ENCODE measurements at places on chromosomes 5 and 9.
A peak's percentile ranks its signal among the peaks of the same experiment; 100 is the strongest.

DNA sequence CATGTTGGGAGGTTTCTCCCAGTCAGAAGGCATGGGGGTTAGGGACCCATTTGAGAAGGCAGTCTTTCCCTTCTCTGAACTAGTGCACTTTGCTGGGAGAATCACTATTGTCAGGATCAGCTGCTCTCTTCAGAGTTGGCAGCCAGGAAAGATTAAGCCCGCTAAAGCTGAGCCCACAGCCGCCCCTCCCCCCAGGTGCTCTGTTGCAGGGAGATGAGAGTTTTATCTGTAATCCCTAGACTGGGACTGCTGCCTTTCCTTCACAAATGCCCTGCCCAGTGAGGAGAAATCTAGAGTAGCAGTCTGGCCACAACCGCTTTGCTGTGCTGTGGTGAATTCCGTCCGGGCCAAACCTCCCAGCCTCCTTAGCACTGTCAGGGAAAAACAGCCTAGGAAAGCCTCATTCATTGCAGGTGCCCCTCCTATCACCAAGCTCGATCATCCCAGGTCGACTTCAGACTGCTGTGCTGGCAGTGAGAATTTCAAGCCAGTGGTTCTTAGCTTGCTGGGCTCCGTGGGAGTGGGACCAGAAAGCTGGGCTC, 69.8 kb downstream of the CNTLN start:
- no peak for DNase-seq

DNA sequence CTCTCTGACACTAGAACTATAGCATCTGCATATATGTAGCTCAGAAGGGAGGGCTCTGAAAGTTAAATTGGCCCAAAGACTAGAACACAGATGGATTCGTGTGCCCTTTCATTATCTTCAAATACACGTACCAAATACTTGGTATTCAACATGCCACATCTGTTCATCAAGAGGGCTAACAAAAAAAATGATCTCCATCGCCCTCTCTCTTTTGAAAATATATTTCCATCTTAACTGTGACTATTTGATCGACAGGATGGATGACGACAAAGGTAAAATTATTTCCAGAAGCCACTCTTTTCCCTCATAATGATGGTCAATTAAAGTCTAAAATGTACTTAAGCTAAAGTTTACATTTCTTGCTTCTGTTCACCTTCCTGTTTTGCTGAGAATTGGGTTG, 77.0 kb downstream of the SEMA6A start:
- DNase-seq: no peak

GRCh38 chr9:106376689-106377088, 486.3 kb upstream of the ZNF462 start:
- DNase-seq: no peak

- no peak for DNase-seq
Measured at GRCh38 chr5:159559337-159559736, 229.1 kb upstream of the IL12B start.

- DNase-seq: no peak
Measured at GRCh38 chr9:15211815-15212495, 95.1 kb downstream of the TTC39B start.

DNA sequence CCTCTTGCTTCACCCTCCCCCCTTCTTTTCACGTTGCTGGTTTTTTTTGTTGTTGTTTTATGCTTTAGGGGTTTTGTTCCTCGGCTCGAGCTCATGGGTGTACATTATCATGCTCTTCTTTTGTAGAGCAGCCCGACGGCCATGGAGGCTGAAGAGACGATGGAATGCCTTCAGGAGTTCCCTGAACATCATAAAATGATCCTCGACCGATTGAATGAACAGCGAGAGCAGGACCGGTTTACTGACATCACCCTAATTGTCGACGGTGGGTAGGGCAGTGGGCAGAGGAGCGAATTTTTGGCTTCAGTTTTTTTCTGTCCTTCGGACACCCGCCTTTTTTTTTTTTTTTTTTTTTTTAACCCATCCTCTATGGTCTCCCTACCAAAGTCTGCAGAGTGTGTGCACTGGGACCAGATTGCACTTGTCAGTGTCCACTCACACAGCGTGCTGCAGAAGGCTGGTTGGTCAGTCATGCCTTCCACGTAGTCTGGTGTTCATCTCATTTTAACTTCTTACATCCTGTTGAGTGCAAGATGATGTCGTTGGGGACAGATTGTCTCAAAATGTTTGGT, 1.3 kb downstream of the ZNF131 start:
- peak; percentile 53 for DNase-seq

GRCh38 chr5:132392978-132393825, 23.7 kb downstream of the SLC22A5 start:
- DNase-seq: no peak

DNA sequence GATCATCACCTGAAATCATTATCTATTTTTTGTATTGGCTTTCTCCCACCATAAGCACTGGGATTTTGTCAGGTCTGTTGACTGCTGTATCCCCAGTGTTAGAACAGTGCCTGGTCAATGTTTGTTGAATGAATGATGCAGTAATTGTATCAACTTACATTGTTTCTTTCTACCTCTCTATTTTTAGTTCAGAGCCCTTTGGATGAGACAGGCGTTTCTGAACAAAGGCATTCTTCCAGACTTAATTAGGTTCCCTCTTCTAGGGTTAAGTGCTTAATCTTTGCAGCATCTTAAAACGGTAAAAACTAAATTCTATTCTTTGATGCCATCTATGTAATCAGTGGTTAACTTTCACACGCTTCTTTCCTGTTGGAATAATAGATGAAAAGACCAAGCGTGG, 26.3 kb downstream of the SLC44A1 start:
- no peak for DNase-seq

GRCh38 chr9:98202252-98202651, 9.8 kb upstream of the CORO2A start:
- no peak for DNase-seq

- no peak for DNase-seq
Measured at GRCh38 chr9:3534614-3535404, 9.0 kb upstream of the RFX3 start.

DNA sequence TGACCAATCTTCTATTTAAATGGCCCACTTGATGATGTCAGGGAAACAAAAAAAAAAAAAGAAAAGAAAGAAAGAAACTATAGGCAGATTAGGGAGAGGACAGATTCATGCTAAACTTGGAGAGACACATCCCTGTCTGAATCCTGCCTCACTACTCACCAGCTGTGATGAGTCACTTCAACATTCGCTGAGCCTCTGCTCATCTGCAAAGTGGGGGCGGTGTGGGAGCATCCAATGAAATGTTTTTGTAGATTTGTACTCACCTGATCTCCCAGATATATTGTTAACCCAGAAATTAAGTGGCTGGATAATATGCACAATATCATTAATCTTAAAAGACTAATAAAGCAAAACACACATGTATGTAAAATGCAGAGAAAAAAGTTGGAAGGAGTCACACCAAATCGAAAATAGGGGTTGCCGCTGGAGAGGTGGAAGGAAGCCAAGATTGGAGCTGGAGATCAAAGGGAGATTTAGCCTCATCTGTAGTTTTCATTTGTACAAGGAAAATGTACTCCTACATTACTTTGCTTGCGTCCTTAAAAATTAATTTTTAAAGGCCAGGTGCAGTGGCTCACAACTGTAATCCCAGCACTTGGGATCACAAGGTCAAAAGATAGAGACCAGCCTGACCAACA, 17.0 kb upstream of the ERGIC1 start:
- peak; percentile 80 for DNase-seq

- peak; percentile 78 for DNase-seq
Measured at GRCh38 chr9:111798786-111799185, 4.0 kb upstream of the SHOC1 start.

DNA sequence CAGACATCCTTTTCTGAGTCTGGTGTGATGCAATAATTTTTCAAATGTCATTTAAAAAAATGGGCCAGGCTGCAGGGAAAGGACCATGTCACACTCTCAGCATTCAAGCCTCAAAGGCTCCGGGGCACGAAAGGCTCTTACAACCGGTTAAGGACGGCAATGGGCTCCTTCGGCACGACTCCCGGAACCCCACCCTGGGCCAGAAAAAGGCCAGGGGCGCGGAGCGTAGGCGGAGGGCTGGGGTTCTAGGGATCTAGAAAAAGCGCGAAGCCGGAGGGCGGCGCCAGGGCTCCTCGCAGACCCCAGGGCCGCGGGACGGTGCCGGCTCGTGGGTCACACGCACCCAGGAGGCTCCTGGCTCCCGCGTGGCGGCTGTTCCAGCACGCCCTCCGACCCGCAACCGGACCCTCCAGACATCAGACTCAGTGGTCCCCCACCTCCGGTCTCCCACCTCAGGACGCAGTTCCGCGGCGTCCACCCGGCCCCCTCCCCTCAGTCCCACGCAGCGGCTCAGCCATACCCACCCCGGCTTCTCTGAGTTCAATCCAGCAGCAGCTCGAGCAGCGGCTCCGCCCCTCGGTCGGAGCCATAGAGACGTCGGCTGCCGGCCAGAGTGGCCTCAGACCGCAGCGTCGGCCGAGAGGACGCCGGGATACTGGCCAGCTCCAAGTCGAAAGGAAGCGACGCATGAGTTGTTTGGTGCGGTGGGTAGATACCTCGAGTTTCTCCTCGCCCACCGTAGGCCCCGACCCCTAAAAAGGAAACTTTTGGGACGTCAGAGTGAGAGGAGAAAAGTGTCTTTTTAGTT, at the start of gene TMEM267:
Gene TMEM267 (minus strand): TSS at position 568 of the 808 bp plus-strand sequence. CDS start 29,896 bp downstream, outside the sequence.
- DNase-seq: peak; percentile 91

DNA sequence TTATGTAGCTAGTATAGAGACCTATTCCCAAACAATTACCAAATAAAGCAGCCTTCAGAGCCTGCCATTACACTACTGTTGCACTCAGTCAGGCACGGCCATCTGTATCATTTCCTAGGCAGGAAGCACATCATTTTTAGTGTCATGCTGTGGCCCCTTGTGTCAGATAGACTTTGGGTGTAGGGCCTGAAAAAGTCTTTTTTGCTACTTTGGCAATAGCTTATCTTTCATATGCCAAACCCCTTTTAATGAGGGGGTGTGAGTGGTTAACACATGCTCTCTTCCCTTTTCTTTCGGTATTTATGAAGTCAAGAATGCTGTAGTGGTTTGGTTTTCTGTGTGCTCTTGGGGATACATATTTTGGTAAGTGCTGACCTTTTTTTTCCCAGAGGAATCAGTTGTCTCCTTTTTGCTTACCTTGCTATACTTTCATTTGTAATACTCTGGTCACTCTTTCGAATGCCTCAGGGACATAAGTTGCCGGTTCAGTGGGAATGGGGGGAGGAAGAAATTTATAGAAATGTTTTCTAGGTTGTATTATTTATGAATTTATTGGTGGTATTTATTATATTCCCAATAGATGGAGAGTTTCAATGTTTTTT, 209.8 kb downstream of the CSNK1G3 start:
- DNase-seq: no peak

DNA sequence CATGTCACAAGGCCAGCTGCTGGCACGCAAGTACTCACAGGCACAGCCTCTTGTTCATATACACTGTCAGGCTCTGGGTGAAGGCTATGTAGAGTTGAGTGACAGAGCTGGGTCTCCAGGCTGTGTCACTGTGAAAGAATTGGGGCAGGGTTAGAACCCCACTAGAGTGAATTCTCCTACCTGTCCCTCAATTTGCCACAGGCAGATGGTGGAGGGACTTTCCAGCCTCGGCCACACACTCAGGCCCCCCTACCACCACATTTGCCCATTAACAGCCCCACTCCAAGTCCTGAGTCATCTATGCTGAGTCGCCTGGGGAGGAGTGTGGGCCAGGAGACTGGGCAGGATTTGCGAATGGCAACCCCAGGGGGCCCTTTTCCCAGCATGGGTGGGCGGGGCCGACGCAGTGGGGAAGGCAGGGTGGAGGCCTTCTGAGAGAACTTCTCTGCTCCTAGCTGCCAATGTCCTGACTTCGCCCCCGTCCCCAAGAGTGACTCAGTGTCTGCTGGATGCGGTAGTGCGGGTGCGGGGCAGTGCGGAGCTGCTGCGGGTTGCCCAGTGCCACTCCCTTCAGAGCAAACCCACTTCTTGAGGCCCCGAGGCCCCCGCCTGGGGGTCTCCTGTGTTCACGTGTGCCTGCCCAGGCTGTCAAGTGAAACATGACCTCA, 50.3 kb upstream of the PSD2 start:
- DNase-seq: peak; percentile 82

DNA sequence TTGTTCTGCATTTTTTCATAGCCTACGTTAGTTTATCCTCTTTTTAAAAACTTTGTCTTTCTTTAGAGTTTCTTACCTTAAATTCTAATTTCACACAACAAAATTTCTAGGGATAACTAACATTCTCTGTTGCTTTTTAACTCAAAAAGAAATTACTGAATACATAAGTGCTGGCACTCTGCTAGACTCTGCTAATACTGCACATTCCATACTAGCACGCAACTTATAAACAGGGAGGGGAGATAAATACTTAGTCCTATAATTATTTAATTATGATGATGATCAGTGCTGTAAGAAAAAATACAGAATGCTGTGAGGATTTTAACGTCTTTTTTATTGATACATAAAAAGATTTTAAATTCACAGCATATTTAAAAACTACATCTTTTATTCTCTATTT, 25.1 kb downstream of the RNF145 start:
- DNase-seq: no peak

- DNase-seq: peak; percentile 51
Measured at GRCh38 chr9:34125681-34126206, 754 bp downstream of the DCAF12 start.

DNA sequence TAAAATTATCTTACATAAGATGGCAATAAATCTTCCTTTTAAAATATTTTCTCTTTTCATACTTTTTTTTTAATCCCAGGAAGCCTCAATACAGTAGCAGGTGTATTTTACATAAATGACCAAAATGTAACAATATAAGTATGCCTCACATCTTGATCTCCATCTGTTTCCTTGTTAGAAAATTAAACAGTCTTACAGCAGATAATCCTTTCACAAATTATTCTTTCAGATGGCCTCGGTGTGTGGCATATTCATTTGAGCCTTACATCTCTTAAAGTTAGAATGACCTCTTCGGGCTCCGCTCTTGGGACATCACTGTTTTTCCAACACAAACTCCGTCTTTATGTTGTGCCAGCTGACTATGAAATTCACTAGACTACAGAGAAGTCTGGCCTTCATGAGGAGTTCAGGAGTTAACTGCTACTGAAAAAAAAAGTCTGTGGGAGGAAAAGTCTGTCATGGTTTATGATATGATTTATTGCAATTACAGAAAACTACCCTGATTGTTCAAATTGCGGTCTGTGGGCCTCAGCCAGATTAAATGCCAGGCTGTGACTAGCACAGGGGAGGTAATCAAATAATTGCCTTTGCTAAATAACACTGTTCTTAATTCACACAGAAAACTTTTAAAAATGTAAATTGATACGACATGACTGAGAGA, 292.9 kb upstream of the PUM3 start:
- peak; percentile 45 for DNase-seq

GRCh38 chr5:150461231-150461630, 11.7 kb upstream of the RPS14 start:
- no peak for DNase-seq

DNA sequence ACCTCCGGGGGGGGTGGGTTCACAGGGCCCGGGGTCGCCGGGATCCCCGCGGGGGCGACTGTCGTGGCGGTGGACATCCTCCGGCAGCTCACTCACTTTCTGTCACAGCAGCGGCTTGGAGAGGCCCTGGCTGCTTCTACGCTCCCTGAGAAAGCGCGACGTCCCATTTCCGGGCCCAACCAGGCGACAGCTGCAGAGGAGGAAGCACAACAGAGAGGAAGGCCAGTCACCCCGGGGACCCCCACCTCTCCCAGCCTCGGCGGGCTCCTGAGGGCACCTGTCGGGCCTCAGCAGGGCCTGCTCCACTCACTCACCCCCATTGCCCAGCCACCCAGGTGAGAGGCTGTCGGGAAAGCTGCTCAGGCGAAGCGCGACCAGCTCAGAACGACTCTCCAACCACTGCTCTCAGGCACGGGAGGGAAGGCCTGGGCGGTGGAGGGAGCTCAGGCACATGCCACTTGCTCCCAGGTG, 14.4 kb downstream of the BRD3 start:
- DNase-seq: no peak
